Psoas muscle (tissue), 8 donors: ENCODE measurements at places on chromosomes 6 and 20. TPM values are rescaled to one million over a fixed set of nuclear protein-coding genes. Genes with fewer than 3 reads are reported as not detected.

DNA sequence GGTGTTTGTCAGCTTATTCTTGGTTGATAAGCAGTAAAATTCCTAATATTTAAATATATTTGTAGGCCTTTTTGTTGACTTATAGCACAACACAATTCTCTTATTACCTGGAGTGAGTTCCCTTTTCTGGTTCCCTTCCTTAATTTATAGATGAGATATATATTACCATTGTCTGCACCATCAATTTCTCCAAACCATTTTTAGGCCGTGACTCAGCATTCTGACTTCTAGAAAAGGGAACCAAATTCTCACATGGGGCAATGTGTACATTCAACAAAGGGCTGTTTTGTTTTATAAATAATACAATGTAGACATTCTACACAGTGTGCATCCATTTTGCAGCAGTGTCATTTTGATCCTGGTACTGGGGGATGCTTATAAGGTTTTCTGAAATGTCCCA, 52.8 kb downstream of the NCOA7 start:
- no peak for DNase-seq

DNA sequence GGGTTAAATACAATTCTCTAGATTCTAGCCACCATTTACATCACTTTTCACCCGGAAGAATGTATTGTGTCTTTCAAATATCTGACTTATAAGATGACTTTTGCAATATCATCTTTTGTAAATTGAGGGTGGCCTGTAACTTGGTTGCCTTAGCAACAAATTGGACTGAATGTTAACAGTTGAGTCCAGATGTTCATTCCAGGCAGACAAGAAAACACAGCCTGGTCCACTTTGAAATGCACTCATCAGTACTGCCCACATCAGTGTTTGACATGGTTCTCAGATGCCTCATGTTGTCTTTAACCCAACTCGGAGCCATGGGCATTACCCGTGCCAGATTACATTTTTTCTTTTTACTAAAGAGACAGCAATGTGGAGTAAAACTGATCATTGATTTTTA, 781.6 kb upstream of the CHD6 start:
- DNase-seq, result no peak

GRCh38 chr6:105178110-105178509, 1.7 kb downstream of the POPDC3 start:
- no peak for DNase-seq

- no peak for DNase-seq
These were observed 5.6 kb upstream of the ZBTB46 start for GRCh38 chr20:63836458-63837344.

DNA sequence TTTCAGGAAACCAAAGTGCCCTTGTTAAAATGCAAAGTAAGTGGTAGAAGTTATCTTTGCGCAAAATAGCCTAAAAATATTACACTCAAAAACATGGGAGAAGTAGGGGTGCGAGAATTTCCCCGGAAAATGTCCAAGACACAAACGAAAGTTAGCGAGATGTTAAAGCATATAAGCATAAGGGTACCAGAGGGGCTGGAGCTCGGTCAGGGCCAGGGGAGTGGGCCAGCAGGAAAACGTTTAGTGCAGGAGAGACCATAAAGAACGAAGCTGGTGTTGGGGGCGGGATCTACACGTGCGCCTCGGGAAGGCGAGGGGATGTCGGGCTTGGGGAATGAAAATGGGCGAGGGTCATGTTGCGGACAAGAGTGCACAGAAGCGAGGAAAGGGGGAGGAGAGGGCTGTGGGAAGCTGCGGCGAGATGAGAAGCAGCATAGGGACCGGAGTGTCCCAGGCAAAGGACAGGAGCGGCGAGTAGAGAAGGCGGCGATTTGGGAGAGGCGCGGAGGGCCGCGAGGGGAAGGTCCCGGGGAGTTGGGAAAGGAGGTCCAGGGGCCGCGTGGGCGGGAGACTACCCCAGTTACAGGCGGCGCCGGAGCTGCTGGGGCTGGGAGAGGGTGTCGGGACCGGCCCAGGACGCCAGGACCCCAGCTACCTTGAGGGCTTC, 600 bp downstream of the XPO5 start:
- no peak for DNase-seq

GRCh38 chr6:22108199-22108598, 188.6 kb downstream of the PRL start:
- DNase-seq, result no peak

GRCh38 chr6:28525496-28526039, at the start of gene GPX5:
Gene GPX5, plus strand, starts transcription at chr6:28525881. Its CDS starts 133 bp downstream, at chr6:28526014.
- DNase-seq, result no peak

DNA sequence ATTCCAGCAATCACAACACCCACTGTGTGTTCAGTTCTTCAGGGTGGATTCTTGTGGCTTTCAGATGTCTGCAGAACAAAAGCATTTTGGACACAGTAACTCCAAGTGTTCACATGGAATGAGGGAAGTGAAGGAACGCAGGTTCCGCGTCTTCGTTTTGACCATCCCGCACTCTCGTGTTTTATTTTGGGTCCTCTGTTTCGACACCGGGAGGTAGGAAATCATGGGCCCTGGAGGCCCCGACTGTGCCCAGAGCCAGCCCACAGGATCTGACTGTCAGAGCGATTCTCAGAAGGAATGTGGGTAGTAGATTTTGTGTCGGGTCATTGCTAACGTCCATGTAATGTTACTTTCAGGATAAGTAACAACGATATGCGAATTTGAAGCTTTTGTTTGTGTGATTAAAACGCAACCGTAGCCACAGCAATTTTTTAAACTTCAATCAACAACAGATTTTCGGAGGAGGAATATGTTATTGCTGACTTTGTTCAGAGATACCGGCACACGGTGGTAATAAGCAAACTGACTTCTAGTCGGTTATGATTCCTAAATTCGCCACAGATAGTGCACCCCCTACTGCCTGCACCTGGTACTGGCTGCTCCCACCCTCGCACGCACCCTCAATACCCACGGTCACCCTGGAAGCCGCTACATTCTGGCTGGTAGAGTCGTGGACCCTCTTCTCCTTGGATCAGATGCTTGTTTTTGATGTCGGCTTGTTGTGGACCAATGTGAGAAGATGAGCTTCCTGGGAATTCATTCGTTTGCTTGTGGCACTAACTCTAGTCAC, 10.5 kb downstream of the NPEPL1 start:
- DNase-seq, result no peak

GRCh38 chr20:1338801-1339200, 9.9 kb upstream of the SDCBP2 start:
- no peak for DNase-seq

GRCh38 chr20:40666336-40666735, 22.7 kb downstream of the MAFB start:
- DNase-seq, result no peak

GRCh38 chr6:35922139-35922554, 1.2 kb upstream of the SRPK1 start:
- no peak for DNase-seq

DNA sequence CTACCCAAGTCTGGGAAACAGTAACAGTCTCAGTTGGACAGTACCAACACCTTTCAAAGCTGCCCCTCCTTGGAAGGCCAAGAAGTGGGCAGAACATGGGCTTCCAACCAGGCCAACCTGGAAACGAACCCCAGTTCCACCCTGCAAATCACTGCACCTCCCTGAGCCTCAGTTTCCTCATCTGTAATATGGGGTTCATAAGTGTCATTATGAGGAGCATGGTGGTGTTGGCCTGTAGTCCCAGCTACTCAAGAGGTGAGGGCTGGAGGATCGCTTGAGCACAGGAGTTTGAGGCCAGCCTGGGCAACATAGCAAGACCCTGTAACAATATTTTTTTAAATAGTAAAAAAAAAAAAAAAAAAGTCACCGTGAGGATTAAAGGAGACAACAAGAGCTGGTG, 34.5 kb downstream of the C20orf203 start:
- no peak for DNase-seq

- no peak for DNase-seq
These were observed 85.0 kb downstream of the PLCG1 start for GRCh38 chr20:41222296-41222695.

GRCh38 chr6:96939007-96939805, 14.7 kb downstream of the KLHL32 start:
- DNase-seq, result no peak

- DNase-seq, result no peak
These were observed 77.4 kb downstream of the GFOD1 start for GRCh38 chr6:13409991-13410390.

GRCh38 chr20:6765469-6766058, 1.9 kb upstream of the BMP2 start:
- no peak for DNase-seq

- DNase-seq, result no peak
These were observed 46.3 kb downstream of the GOPC start for GRCh38 chr6:117555882-117556498.

DNA sequence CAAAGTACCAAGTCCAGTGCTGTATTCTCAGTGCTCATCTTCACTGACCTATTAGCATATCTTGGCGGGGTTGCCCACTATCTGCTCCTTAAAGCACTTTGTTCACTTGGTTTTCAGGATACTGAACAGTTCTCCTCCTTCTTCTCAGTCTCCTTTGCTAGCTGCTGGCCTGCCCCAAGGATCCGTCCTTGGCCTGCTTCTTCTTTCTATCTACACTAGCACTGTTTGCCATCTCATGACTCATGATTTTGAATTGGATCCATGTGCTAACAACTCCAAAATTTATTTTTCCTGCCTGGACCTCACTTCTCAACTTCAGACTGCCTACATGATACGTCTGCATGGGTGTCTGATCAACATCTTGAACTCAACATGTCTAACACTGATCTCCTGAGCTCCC, 15.5 kb downstream of the TPD52L1 start:
- DNase-seq, result no peak

GRCh38 chr6:10412461-10413261, 2.2 kb downstream of the TFAP2A start:
- no peak for DNase-seq

- DNase-seq, result peak; percentile 82
These were observed 80.9 kb upstream of the AFDN start for GRCh38 chr6:167745670-167746389.

DNA sequence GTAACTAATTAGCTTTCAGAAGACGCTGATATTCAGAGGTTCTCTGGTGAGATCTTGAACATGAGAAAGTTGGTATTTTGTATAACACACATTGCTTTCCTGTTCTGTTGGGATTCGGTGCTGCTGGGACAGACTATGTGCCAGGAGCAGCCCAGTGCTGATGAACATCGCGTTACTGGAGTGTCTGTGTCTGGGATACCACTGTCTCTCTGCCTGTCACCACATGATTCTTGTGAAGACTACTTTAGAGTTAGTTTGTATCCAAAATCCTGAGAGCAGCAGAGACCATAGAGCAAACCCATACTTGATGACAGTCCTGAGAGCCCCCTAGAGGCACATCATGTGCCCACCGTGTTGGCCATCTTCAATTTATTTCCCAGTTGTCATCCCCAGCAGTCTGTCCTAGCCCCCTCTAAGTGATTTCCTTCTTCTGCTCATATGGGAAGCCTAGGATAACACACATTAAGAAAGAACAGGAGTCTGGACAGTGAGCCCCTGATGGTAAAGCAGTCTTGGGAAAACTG, 41.8 kb upstream of the TINAG start:
- no peak for DNase-seq

Gene GNMT
- 0.34 TPM for total RNA-seq

Gene AVP
- not detected for total RNA-seq

Gene OPRM1
- not detected for total RNA-seq

Gene RAET1L
- not detected for total RNA-seq

Gene SUN5
- total RNA-seq, result not detected

Gene ELOVL4
- 0.10 TPM for total RNA-seq

Gene PRND
- not detected for total RNA-seq

Gene MAS1
- not detected for total RNA-seq

Gene C6orf15
- total RNA-seq, result not detected

Gene BMP5
- 0.76 TPM for total RNA-seq

Gene BMP7
- not detected for total RNA-seq

Gene CST4
- total RNA-seq, result not detected
